ENCODE measurements at places on chromosomes 12 and 14.

- no peak for DNase-seq
Observed at GRCh38 chr12:85733221-85733840, 102.9 kb downstream of the RASSF9 start.

- no peak for DNase-seq
Observed at GRCh38 chr14:81295958-81296923, 75.5 kb upstream of the GTF2A1 start.

GRCh38 chr12:56260921-56261320 lies 2.7 kb upstream of the ANKRD52 start:
- DNase-seq: no peak

DNA sequence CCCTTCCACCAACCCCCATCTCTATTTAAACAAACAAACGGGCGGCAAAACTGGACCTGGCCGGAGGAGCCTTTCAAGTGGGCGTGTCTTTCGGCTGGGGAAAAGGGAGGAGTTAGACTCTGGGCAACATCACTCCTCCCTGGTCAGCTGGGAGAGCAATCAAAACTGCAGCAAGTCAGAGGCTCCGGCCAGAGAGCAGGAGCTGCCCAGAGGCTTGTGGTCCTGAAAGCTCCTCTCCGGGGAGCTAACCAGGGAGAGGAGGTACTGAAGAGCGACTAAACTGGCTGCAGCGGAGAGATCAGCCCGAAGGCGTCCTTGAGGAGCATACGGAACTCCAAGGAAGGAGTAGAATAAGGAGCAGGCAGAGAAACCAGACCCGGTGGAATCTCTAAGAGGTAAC lies at the start of gene NEUROD4:
NEUROD4 (plus strand) TSS at position 191 of the 400 bp plus-strand sequence. CDS start 6,466 bp downstream, outside the sequence.
- DNase-seq: peak; percentile 57

DNA sequence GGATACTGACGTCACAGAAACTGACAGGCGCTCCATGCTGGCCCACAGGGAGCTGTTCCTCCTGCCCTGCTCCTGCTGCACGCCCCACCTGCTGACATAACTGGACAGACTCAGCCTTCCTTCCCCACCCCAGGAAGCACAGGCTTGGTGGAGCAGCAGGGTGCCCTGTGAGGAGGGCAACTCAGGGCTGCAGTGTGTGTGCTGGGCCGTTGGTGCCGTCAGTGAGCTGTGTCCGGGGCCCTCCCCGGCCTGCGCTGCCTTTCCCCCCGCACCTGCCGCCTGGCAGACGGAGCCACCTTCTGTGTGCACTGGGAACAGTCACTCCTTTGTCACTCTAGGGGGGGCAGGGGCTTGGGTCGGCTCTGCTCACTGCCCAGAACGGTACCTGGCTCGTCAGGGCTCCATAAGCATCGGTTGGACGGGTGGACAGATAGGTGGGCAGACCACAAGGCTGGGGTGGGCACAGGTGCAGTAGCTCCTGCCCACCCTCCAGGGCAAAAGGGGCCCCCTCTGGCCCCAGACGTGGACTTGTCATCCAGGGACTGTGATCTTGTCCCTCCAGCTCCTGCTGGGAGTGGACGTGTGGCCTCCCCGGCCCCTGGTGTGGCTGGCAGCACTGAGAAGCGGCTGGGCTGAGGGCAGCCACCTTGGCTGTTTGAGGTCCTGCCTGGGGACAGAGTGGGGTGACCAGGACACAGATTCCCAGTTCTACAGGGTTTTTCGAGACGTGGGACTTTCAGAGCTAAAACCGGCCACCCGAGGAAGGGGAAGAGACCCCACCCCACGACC lies 32.8 kb downstream of the FBRSL1 start:
- no peak for DNase-seq
